ENCODE measurements at places on chromosomes 6 and 20.

DNA sequence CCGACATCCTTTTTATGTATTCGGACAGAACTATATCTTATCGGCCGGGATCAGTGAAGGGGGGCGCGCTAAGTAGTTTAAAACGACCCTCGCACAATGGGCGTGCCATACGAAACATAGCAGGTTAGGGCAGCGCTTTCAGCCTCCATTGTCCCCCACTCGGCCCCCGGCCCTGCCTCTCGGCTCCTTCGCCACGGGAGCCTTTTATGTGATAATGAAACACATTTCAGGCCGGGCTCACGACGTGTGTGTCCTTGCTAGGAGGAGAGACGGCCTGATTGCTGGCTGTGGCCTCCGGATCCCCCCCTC is 5.3 kb downstream of the FOXA2 start:
- no peak for DNase-seq

- peak; percentile 22 for DNase-seq
These were observed 14.9 kb downstream of the NT5E start for GRCh38 chr6:85464722-85465150.

DNA sequence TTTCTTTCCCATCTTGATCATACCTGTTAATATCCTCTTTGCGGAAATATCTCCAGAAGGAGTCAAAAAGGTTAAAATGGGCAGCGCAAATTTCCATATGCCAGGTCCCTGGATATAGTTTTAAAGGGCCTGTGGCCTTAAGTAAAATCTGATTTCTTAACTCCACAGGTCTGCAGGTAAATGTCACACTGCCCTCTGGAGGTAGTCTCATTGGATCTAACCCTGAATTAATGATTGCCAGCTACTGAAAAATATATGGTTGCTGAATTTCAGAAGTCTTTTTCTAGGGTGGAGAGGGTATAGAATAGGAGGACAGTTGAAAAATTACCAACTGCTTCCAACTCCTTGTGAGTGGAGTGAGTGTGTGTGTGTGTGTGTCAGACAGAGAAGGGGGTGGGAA is 8.5 kb downstream of the MOXD1 start:
- DNase-seq, result no peak

- DNase-seq, result no peak
These were observed 93.7 kb downstream of the PPP1R14C start for GRCh38 chr6:150236544-150236943.

DNA sequence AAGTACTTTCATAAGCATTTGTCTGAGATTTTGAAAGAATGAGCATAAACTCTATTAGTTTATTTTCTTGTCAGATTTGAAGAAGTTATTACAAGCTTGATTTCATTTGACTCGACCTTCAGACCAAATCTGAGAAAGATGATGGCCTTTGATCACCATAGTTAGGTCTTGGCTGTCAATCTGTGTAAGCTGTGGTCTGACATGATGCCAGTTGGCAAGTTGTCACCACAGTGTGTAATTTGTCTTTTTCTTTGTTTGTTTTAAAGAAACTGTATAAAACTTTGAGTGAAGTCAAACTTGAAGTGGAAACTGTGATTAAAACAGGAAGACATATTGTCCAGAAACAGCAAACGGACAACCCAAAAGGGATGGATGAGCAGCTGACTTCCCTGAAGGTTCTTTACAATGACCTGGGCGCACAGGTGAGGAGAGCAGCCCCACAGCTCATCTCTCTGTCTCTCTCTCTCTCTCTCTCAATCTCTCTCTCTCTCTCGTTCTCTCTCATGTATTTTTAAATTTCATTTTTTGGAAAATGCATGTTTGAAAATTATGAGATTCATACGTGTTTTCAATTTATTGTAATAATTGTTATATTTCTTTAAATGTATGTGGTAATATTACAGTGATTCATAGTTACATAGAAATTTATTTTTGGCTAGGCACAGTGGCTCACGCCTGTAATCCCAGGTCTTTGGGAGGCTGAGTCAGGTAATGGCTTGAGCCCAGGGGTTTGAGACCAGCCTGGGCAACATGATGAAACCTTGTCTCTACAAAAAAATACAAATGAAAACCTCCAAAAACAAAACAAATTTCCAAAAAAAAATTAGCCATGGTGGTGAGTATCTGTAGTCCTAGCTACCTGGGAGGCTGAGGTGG is 208.1 kb downstream of the UTRN start:
- no peak for DNase-seq
